ENCODE measurements at places on chromosomes 12 and 14.

DNA sequence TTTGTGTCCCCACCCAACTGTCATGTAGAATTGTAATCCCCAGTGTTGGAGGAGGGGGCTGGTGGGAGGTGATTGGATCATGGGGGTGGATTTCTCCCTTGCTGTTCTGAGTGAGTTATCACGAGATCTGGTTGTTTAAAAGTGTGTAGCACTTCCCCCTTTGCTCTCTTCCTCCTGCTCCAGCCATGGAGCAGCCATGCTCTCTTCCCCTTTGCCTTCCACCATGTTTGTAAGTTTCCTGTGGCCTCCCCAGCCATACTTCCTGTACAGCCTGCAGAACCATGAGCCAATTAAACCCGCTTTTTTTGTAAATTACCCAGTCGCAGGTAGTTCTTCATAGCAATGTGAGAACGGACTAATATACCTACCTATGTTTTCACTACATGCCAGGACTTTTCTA lies 2.6 kb upstream of the POC1B start:
- DNase-seq: no peak

DNA sequence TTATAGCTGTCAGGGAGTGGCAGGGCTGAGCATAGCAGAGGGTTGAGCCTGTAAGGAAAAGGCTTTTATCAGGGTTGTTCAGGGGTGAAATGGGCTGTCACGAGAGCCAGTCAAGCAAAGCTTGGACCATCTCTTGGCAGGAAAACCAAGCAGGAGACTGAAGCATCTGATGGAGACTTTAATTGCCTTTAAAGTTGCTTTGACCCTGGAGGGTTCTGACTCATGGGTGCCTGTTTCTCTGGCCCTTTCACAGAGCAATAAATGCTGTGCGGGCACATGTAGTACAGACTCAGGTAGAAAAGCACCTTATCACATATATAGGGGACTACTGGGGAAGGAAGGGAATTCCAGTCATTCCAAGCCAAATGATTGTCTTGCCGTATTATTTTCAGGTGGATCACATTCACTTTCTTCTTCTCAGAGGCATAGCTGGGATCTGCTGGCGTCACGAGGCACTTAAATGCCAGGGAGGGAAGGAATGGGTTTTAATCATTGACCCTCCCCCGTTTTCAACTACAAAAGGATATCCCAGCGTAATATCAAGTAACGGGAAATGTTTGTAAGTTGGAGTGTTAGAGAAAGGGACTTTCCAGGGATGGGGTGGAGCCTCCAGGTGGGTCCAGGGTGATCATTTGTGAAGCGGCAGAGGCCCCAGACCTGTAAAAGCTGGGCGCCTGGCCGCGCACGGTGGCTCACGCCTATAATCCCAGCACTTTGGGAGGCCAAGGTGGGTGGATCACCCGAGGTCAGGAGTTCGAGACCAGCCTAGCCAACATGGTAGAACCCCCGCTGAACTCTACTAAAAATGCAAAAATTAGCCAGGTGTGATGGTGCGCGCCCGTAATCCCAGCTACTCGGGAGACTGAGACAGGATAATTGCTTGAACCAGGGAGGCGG lies 34.9 kb downstream of the PLEKHD1 start:
- no peak for DNase-seq

DNA sequence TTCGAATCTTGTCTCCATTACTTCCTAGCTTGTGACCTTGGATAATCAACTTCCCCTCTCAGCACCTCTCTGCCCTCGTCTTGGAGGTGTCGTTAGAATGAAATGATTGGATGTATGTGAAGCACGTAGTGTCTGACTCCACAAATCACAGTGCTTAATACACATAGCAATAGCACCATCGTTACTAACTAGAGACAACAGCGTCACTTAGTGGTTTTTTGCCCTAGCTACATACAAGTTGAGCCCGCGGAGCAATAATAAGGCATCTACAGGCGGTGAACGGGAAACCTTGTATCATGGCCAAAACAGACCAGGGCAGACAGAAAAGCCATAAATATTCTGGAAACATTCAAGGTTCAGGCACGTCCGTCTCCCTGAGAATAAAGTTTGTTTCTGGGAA lies 154.9 kb downstream of the ASCL4 start:
- peak; percentile 68 for DNase-seq

GRCh38 chr12:41512497-41512896 lies 324.4 kb downstream of the PDZRN4 start:
- DNase-seq: no peak

DNA sequence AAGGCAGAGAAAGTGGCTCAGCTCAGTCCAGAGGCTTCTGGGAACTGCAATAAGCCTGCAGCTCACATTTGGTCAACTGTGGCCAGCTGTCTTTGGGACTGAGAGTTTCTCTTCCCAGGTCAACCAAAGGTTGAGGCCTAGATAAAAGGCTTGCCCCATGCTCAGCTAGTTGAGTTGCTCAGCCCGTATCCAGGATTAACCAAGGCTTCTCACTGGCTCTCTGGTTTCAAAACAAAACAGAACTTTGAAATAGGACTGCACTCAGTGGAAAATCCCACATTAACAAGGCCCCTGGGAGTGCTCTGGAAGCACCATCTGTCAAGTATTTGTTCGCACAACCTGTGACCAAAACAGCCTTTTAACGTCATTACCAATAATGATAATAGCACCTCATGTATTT lies 40.3 kb upstream of the NUAK1 start:
- no peak for DNase-seq

DNA sequence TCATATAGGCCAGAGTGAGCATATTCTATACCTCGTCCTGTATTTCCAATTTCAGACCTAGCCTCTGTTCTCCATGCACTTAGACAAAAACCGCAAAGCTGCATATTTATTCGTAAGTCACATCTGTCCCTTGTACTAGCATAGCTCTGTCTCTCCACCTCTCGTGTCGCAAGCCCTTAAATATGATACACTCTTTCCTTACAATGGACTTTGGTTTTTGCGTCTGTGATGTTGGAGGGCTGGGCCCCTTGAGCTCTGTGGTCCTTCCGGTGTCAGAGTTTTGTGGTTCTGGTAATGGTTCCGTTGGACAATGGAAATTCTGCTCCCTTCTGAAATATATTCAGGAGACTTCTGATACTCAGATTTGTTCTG lies 11.3 kb downstream of the PRKCH start:
- DNase-seq: no peak

GRCh38 chr14:52377940-52378339 lies 63.8 kb downstream of the PTGER2 start:
- DNase-seq: no peak

GRCh38 chr14:64501411-64502171 lies 2.0 kb downstream of the ZBTB25 start:
- no peak for DNase-seq

- DNase-seq: no peak
Observed at GRCh38 chr12:25332143-25332542, 81.4 kb upstream of the KRAS start.

DNA sequence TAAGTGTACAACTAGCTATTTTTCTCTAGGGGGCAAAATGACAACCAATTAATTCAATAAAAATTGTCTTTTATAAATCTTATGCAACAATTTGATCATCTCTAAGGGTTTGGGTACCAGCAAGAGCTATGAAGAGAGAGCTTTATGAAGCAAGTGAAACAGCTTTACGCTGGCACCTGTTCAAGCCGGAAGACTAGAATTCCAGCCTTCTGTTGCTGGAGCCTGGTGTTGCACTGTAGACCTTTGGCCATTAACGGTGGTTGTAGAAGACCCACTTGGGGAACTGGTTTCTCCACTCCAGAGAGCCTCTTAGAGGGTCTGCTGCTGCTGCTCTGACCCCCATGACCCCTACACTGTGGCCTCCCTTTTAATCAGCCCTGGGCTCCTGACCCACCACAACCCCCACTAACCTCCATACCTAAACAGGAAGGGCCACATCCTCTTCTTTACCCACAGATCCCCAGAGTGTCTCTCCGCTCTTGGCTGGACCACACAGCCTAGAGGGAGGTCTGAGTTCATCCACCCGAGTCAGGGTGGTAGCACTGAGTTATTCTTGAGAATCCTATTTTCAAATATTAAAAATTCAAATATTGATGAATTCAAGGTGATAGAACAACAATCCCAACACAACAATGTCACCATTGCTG lies 54.6 kb upstream of the STON2 start:
- no peak for DNase-seq

GRCh38 chr14:96688629-96689028 lies 108.6 kb upstream of the VRK1 start:
- DNase-seq: no peak

GRCh38 chr12:29145372-29146170 lies 3.5 kb upstream of the FAR2 start:
- DNase-seq: no peak

GRCh38 chr12:97968641-97969197 lies 506.1 kb downstream of the RMST start:
- DNase-seq: no peak

DNA sequence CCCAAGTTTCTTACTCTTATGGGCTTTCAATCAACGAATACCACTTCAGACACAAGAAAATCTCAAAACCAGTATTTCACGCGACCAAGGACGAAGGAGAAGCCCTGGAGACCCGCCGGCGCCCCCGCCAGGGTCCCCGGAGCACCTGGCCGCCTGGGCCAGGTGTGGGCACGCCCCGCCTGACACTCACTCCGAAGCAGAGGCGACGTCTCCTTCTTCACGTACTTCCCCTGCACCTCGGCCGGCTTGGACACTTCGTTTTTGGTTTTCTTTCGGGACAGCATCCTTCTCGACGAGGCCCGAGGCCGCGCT lies 466 bp downstream of the SAV1 start:
- DNase-seq: no peak

- no peak for DNase-seq
Observed at GRCh38 chr14:33052943-33053342, 114.3 kb downstream of the NPAS3 start.

GRCh38 chr12:116853507-116853906 lies 27.7 kb downstream of the HRK start:
- no peak for DNase-seq

- DNase-seq: no peak
Observed at GRCh38 chr12:65490250-65490649, 211.8 kb downstream of the MSRB3 start.

GRCh38 chr14:100440758-100441203 lies 117.6 kb downstream of the SLC25A47 start:
- DNase-seq: no peak

DNA sequence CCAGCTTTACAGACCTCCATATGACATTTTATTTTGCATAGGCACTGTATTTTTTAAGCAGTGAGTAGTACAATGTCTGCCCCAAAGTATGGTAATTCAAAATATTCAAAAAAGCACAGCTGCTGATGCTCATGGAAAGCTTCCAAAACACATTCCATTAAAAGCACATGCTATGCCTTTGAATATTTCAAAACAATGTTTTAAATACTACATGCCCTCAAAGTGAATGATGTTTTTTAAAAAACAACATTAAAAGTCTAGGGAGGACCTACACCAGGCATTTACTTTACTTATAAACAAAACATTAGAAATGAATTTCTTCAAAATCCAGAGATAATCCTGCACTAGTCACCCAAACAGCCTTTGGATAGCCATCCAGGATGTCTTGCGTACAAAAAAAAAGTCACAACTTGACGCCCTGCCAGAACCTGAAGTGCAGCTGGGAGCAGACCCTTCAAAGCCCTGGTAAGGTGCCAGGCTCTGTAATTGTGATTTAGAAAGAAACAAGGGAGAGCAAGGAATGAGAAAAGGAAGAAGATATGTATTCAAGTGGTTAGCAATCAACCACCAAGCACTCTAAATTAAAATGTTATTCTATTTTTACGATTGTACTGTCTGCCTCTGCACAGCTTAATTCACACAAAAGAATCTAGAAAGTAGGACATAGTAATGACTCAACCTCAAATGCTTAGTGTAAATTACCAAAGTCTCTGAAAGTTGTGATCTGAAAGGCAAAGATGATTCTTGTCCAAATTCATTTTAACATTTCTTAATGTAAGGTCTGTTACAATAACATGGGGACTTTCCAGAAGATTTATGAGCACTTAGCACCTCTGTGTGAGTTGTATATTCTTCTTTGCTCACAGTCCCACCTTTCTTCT lies 31.9 kb downstream of the CEP83 start:
- DNase-seq: no peak

- DNase-seq: no peak
Observed at GRCh38 chr12:66493819-66494218, 185.1 kb downstream of the GRIP1 start.

- no peak for DNase-seq
Observed at GRCh38 chr14:61774861-61775260, 12.6 kb downstream of the SNAPC1 start.

DNA sequence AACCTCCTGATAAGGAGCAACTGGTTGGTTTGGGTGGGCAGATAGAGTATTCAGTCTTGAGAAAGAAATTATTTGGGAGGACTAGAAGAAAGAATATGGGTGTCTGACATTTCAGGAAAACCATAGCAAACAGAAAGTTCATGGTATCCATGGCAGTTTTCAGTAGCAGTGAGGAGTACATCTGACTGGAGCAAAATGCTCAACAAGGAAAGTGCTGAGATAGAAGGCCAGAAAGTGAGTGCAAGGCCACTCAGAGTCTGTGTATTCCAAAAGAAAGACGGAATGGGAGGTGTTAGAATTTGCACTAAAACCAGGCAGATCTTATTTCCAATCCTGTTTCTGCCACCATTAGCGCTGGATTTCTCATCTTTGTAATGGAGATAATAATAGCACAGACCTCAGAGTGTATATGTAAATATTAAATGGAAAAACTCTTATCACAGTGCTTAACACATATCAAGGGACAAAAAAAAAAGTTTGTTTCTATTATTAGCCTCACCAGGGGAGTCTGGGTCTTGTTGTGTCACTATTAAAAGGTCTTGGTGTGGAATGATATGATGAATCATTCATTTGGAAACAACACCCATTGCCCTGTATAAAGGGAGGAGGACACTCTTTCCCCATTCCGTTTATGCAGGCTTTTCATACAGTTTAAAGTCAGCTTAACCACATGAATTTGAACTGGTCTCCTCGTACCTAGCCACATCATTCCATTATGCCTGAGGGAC lies 349.8 kb downstream of the IPO8 start:
- DNase-seq: no peak

GRCh38 chr14:94408546-94409095 lies 20.2 kb upstream of the SERPINA1 start:
- DNase-seq: no peak

DNA sequence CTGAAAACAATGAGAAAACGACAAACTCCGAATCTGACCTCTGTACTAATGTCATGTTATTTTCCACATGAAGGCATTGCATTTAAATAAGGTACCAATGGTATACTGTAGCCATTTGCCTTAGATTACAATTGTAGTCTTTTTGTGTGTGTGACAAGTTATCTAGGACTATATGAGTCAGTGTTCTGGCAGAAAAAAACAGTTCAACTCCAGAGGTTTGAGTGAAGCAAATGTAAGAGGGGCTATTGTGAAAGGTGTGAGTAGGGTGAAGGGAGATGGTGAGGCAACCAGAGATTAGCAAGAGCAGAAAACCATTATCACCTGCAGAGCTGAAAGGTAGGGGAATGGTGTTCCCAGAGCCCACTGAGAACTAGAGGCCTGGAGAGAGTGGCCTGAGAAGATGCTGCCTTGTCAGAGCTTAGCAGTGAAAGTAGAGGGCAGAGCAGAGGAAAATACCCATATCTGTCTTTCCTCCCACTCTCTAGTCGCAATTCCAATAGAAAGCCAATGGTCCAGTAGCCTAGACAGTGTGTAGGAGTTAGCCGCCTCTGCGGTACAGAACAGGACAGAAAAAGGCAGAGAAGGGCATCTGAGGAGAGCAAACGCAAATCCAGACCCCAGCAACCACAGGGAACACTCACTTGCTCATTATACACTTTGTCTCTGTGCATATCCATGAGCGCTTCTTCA lies 112.2 kb downstream of the DYRK2 start:
- no peak for DNase-seq

- DNase-seq: no peak
Observed at GRCh38 chr14:53048631-53049030, 97.8 kb upstream of the FERMT2 start.

All from pons (tissue), 1 donor.